ENCODE measurements at places on chromosomes 6 and 20.

DNA sequence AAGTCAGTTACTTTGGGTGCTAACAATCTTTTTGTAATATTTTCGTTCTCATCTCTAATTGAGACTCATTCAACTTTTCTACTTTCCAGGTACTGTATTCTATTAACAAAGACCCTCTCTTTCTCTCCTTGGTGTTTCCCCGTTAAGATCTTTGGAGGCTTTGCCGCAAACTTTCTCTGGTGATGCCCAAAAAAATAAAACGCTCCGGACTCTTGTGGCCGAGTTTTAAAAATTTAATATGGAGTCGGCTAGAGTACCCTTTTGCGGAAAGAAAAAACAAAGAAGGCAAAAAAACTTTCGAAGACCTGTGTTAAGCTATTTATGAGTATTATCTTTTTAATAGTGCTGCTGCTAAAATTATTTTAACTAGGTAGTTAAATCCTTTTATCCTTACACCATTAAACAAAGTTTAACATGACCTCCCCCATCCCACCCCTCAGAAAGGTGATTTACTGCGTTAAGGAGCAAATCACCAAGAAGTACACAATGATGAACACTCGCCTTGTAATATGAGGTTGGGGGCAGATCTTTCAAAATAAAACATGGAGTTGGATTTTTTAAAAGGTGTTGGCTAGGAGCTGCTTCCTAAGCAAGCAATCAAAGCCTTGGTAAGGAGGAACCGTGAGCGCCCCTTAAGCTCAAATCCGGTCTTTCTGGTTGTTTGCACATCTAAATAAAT is 10.0 kb downstream of the SIM1 start:
- no peak for DNase-seq

DNA sequence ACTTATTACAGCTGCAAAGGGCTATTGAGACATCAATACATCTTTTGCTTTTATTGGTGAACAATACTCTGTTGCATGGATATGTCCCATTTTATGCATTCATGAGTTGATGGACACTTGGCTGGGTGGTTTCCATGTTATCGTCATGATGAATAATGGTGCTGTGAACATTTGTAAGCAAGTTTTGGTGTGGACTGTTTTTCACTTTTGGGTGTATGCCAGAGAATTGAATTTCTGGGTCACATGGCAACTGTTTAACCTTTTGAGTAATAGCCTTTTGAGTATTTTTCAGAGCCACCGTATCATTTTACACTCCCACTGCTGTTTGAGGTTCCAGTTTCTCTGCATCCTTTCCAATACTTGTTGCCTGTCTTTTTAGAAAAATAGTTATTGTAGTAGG is 107.0 kb downstream of the JARID2 start:
- no peak for DNase-seq

- DNase-seq = peak; percentile 41
Measured at GRCh38 chr6:116111552-116112528, 11.2 kb downstream of the NT5DC1 start.

- no peak for DNase-seq
Measured at GRCh38 chr6:153126218-153126617, 4.9 kb downstream of the RGS17 start.

DNA sequence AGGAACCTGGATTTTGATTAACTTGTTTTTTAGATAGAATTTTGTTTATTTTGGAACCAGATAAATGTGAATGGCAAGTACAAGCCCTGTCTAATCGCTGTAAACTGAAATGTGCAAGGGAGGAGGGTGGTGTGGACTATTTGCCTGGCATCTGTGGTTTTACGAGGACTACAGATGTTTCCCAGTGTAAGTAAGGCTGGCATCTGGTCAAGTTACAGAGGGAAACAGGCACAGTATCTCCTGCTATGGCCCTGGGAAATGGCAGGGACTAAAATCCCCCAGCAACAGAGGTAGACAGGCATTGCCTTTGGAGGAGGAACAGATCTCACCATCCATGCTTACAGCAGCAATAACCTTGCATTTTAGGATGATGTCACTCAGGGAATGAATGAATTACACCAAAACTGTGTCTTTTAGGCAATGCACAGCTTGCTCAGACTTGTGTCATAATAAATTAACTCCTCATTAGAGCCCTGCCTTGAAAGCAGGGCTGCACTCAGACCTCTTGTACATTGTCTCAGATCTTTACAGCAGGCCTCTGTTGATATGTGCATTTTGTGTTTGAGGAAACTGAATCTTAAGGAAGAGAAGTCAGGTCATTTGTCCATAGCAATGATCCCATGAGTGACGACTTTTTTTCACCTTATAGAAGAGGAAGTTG is 96.2 kb downstream of the TCP11 start:
- no peak for DNase-seq

GRCh38 chr20:45052698-45053429 is 48.1 kb downstream of the KCNS1 start:
- DNase-seq = no peak

- DNase-seq = no peak
Measured at GRCh38 chr20:50744143-50744792, 12.9 kb downstream of the PARD6B start.

DNA sequence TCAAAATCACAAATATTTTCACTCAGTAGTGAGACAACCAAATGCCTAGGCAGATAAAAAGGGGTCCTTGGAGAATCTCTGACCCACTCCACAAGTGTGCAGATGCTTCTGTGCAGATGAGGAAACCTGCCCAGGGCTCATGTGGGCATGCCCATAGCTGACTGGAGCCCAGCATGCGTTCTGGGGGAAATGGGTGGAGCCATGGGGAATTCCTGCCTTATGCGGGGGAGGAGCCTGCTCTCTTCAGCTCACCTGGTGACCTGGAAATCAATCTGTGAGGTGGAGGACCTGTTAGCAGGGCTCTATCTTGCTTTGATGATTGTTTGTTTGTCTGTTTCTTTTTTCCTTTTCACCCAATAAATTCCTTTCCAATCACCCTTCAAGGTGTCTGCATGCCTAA is 23.4 kb upstream of the PLN start:
- DNase-seq = no peak

DNA sequence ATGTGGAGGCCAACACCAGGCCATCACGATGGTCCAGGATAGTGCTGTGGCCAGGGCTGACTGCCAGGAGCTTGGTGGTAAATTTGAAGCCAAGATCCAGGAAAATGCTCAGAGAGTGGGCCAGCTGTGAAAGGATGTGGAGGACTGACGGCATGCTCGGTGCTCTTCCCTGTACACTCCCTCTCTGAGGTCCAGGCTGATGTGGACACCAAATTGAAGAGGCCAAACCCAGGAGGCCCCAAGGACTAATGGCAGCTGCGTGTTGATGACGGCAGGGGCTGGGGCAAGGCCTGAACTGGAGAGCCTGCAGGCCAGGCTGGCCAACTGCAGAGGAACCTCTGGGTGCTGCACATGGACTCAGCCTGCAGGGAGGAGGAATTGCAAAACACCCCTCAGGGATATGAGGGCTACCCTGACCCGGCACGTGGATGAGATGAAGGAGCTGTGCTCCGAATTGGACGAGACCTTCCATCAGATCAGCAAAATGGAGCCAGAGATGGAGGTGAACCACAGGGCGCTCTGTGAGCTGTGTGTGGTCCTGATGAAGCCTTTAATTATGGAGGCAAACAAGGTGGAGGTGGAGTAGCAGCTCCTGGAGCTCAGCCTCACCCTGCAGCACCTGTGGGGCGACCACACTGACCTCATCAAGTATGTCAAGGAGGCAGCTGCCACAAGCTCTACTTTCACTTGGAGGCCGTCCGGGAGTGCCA is 6.9 kb upstream of the RAET1E start:
- no peak for DNase-seq

GRCh38 chr20:56943946-56944945 is 315.1 kb downstream of the TFAP2C start:
- no peak for DNase-seq

DNA sequence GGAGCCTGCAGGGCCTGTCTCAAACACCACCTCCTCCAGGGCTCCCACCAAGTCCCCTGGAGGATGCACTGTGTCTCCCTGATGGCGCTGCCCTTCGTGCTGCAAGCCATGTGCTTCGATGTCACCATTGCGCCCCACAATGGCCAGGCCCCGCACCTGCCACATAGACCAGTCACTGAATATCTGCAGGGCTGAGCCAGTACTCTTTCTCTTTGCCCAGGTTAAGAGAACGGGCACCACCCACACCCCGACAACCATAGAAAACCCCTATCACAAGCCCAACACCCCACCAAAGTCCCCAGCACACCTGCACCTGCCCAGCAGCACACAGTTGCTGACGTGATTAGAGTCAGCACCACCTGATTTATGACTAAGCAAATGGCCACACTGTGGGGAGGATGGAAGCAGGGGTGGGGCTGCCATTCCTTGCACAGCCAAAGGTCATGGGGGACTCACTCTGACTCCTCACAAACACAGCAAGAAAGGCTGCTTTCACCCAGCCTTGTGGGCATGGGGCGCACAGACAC is 104.3 kb downstream of the SLC23A2 start:
- no peak for DNase-seq

DNA sequence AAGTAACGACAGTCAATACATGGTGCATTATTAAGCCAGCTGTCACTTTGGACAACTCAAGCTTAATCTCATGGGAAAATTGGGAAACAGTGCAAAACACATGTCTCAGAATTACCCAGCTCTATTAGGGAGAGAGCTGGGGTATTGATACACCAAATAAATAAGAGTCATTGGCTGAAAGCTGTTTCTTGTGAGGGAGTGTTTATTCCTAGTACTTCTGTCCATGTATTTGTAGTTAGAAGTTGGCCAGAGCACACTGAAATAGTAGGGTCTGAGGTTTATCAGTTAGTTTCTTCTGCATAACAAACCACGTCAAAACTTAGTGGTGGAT is 192.0 kb upstream of the RALGAPA2 start:
- DNase-seq = no peak

GRCh38 chr6:161117308-161117707 is 125.7 kb downstream of the MAP3K4 start:
- no peak for DNase-seq

DNA sequence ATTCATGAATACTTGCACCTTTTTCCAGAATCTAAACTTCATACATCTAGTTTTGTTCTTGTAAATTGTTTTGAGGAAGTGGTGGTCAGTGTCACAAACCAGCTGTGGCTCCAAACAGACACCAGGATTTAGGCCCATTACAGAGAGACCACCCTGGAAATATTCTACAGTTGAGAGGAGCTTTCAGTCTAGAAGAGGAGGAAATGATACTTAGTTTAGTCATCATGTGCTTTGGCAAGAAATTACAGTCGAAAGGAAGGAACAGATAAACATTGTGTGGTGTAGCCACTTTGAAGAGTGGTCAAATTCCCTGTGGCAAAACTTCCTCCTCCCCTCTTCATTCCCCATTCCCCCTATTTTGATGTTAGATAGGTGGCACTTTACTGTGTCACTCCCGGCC is 15.7 kb downstream of the DCBLD1 start:
- no peak for DNase-seq

Measured in iPS DF 6.9 (cell line).